ENCODE measurements at places on chromosomes 11 and 22. TPM values are rescaled to one million over a fixed set of nuclear protein-coding genes. Genes with fewer than 3 reads are reported as not detected.

GRCh38 chr11:1350086-1350725, 39.5 kb upstream of the BRSK2 start:
- no peak for DNase-seq

DNA sequence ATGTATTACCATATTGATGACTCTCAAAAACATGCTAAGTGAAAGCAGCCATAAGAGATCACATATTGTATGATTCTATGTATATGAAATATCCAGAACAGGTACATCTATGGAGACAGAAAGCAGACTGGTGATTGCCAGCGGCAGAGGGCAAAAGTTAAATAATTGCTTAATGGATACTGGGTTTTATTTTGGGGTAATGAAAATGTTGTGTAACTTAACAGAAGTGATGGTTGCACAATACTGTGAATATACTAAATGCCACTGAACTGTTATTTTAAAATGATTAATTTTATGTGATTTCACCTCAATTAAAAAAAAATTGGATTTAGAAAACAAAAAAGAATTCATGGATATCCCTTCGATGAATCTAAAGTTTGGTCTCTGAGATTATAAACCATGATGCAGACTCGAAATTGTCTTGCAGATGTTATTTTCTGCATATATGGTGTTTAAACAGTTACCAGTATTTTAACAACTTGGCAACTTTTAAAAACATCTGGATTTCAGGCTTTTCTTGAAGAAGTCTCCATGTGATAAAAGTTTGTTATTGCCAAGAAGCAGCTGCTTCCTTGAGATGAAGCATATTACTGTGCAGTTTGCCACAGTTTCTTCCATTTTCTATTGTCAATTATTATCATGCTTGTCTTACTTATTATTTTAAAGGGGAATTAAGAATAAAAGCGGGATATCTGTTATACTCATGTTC, 38.1 kb downstream of the LARGE2 start:
- DNase-seq, result peak; percentile 47

DNA sequence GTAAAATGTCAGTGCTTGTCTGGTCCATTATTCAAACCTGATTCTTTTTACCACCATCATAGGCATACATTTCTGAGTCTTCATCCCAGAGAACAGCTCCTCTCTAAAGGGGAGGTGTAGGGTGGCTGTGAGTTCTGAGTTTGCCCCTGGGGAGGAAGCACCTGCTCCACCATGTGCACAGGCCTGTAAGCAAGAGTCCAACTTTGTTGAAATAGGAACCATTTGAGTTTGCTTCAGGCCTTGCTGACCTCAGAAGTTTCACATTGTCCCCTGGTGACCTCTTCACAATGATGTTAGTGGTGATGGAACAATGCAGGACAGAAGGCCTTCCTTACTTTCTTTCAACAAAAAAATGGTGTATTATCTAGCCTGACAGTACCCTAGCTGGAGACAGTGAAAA, 54.6 kb upstream of the TOP3B start:
- no peak for DNase-seq

GRCh38 chr11:120808616-120809050, 215.3 kb upstream of the TBCEL start:
- DNase-seq, result no peak

- no peak for DNase-seq
These were observed 133.0 kb upstream of the CSNK2A3 start for GRCh38 chr11:11486002-11486401.

GRCh38 chr11:61546663-61547062, 34.2 kb downstream of the SYT7 start:
- no peak for DNase-seq

DNA sequence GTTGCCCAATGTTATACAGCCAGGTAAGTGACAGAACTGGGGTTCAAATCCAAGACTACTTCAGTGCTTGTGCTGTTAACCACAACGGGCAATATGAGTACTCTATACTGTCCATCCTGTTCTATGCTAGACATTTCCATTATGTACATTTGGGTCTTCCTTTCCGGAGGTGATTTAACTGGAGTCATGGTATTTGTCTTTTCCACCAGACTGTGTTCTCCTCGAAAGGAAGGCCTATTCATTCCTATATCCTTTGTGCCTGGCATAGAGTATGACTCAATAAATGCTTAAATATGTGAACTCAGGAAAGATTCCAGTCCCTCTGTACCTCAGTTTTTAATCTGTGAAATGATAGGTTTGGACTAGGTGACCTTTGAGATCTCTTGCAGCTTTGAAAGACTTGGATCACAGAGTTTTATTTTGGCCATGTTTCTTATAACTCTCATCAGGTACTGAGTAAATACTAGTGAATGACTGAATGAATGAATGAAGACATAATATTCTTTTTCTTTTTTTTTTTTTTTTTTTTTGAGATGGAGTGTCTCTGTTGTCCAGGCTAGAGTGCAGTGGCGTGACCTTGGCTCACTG, 6.6 kb downstream of the RNF121 start:
- no peak for DNase-seq

- no peak for DNase-seq
These were observed 97.4 kb upstream of the ARHGAP20 start for GRCh38 chr11:110809417-110810199.

GRCh38 chr11:126062679-126063506, at the start of gene CDON:
CDON (minus strand) TSS chr11:126062866; CDS start chr11:126023476, 39,390 bp downstream.
- DNase-seq, result peak; percentile 92

DNA sequence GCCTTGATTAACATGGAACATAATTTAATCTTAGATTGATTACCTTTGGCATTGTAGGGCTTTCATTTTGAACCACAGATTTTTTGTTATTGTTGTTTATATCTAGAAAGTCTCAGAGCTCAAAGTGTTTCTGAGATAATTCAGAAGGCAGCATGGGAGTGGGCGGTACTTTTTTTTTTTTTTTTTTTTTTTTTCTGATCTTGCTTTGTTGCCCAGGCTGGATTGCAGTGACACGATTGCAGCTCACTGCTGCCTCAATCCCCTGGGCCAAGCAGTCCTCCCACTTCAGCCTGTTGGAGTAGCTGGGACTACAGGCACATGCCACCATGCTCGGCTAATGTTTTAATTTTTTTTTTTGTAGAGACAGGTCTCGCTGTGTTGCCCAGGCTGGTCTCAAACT, 21.5 kb downstream of the CAT start:
- no peak for DNase-seq

DNA sequence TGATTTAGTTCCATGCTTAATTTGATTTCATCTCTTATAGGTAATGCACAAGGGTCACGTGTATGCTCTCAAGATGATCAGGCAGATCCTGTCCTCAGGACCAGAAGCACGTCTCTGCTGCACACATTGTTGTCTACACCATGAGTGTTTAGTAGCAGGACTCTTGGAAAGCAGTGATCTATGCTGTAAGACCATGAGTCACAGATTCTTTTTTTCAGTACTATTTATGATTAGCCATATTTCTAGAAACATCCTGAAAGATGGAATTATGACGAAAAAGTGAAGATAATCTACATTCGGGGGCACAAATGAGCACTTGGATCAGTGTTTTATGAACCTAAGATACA, 29.6 kb downstream of the ZBED4 start:
- DNase-seq, result no peak

GRCh38 chr11:111736181-111736590, 30.0 kb downstream of the PPP2R1B start:
- DNase-seq, result no peak

DNA sequence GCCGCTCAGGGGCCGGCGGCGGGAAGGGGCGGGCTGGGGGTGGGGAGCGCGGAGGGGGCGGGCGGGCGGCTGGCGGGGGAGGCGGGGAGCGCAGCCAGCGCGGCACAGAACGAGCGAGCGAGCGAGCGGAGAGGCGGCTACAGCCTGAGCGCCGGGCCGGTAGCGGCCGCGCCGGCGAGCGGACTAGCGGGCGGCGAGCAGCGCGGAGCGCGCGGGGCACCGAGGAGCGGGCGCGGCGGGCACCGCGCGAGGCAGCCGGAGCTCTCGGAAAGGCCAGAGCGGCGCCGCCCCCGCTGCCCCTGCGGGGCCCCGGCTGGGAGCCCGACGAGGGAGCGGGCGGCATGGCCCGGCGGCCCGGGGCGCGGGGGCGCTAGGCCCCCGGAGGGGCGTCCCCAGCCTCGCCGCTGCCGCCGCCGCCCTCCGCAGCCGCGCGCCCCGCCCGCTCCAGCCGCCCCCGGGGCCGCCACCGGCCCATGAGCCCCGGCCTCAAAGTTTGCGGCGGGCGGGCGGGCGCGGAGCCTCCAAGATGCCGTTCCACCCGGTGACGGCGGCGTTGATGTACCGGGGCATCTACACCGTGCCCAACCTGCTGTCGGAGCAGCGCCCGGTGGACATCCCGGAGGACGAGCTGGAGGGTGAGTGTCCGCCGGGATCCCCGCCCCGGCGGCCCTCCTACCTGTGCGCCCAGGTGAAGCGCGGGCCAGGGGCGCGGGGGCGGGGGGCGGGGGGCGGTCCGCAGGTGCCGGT, at the start of gene CABP7:
TSS of gene CABP7 (plus strand) at position 105 of the 747 bp plus-strand sequence. CDS start at position 527, 422 bp downstream.
- DNase-seq, result no peak

- peak; percentile 90 for DNase-seq
These were observed 868 bp downstream of the TSPAN18 start for GRCh38 chr11:44727373-44728287.

- no peak for DNase-seq
These were observed 102.0 kb upstream of the NECTIN1 start for GRCh38 chr11:119831011-119831410.

DNA sequence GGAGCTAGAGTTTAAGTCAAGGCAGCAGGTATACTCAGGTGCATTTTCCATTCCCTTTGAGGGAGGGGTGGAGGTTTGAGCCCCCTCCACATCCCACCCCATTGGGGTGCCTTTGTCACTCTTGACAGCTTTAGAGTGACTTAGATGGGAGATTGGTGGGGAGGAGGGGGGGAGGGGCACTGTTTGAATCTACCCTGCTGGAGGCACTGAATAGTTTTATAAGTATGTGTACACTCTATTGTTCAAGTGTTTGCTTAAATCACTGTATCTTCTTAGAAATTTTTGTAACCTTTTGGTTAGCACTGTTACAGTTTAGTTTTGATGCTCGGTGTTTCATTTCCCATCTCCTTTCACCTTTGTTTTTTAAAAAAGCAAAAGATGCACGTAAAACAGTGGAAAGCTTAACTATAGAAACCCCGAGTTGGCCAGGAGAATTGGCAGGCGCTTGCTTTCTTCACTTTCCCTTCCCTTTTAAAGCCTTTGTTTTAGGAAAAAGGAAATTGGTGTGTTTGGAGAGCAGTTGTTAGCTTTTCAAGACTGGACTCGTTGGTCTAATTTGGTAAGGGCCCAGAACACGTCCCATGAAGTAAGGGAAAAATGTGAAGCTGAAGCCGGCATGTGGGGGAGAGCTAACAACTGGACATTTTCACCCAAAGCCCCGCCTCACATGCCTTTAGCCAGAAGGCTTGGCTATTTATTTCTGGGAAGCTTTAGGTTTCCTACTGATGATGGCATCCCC, 42.8 kb downstream of the TNRC6B start:
- DNase-seq, result peak; percentile 55

DNA sequence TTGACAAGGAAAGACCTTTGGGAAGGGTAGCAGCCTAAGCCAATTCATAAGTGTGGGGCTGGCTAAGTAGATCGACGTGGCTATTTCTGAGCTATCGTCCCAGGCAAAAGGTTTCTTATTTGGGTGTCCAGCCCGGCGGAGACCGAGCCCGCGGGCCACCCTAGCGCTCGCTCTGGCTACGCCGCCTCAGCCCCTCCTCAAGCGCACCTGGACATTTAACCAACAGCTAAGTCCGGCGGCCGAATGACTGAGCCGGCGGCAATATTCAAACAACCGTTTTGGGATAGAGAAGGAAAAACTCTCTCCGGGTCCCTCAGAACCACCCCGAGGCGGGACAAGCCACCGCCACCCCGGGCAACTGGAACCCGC, 457 bp downstream of the RNF141 start:
- DNase-seq, result no peak

DNA sequence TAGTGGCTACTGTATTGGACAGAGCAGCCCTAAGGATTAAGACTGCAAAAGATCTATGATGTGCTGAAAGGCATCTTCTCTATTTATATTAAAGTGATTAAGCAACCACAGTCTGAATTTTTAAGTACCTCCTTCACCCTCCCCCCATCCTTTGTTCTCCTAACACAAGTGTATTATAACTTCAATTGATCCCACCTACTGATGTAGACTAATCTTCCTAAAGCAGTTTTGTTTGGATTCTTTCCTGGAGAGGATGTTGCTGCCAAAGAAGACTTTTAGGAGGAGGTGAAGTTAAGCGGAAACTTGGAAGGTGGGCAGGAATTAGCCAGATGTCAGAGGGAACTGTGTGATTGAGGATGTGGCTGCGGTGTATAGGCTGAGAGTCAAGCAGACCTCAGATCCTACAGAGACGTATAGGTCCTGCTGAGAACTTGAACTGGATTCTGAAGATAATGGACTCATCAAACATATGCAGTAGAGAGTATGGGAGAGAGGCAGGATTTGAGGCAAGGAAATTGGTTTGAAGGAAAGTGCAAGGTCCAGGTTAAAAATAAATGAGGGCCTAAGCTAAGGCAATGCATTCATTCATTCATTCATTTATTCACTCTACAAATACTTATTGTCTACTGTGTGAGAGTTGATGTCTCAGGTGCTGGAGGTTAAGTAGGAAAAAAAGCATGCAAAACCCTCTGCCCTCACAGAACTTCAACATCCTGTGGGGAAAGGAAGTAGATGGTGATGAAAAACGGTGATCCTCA, 5.2 kb upstream of the RASSF10 start:
- DNase-seq, result no peak

GRCh38 chr22:31938296-31938695, 6.0 kb upstream of the YWHAH start:
- DNase-seq, result no peak

The GRIA4 gene
- 8.7 TPM for polyA plus RNA-seq

The JHY gene
- 7.5 TPM for polyA plus RNA-seq

The HBD gene
- polyA plus RNA-seq, result not detected

The CD3G gene
- 0.26 TPM for polyA plus RNA-seq

The MUC5AC gene
- not detected for polyA plus RNA-seq

The OR10V1 gene
- not detected for polyA plus RNA-seq

The MS4A12 gene
- polyA plus RNA-seq, result not detected

The BDNF gene
- polyA plus RNA-seq, result not detected

The RBM4 gene
- 143 TPM for polyA plus RNA-seq

The APOA4 gene
- polyA plus RNA-seq, result not detected

The ZNF143 gene
- 8.2 TPM for polyA plus RNA-seq

Measured in muscle of arm (tissue), 14 donors.